ENCODE measurements at places on chromosomes 16 and 17.

DNA sequence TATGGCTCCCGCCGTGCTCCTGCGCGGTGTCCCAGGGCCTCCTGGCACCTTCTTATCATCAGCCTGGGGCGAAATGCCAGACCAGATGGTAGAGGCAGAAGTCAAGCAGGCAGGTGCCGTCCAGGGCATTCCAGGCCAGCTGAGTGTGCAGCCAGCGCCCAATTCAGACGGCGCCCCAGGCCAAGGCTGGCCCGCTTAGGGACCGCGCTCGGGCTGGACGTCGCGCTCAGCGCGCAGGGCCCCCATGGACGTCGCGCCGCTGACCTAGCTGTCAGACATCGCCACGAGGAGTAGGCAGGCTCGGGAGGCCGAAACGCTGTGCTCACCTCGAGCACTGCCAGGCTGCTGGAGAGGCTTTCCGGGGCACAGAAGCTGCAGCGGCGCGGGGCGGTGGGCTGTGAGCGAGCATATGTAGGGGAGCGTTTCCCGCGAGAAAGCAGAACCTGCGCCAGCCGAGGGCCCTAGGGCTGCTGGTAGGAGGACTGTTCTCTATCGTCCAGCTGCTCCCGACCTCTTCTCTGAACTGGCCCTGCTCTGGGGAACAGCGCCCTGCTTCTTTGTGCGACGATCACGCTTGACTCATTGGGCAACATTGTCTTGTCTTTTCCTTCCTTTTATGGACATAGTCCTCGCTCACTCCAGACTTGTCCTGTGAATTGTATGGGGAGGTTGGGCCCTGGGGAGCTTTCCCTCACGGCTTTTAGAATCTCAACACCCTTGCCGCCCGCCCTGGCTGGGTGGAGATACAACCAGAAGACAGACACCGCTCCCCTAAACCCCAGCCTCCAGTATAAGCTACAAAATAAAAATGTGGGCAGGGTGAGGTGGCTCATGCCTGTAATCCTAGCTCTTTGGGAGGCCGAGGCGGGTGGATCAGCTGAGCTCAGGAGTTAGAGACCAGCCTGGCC lies 8.4 kb upstream of the CA4 start:
- no peak for DNase-seq

- peak; percentile 17 for DNase-seq
Measured at GRCh38 chr17:48472411-48473281, 42.6 kb upstream of the SKAP1 start.

DNA sequence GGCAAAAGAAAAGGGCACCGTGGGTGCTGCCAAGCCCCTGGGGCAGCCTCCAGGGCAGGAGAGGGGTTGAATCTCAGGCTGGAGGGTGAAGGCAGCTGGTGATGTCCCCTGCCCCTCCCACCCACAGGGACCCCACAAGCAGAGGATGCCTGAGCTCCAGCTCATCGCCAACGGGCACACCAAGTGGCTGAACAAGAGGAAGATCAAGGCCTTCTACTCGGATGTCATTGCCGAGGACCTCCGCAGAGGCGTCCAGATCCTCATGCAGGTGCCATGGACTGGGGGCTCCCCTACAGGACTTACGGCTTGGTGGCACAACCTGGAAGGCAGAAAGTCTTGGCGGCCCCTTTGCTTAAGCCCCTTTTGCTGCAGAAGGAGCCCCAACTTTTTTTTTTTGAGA lies 21.8 kb downstream of the SLC12A3 start:
- DNase-seq, result no peak

- no peak for DNase-seq
Measured at GRCh38 chr17:48162946-48163506, 55.5 kb downstream of the SNX11 start.

- no peak for DNase-seq
Measured at GRCh38 chr17:82244413-82245133, 15.7 kb downstream of the SLC16A3 start.

DNA sequence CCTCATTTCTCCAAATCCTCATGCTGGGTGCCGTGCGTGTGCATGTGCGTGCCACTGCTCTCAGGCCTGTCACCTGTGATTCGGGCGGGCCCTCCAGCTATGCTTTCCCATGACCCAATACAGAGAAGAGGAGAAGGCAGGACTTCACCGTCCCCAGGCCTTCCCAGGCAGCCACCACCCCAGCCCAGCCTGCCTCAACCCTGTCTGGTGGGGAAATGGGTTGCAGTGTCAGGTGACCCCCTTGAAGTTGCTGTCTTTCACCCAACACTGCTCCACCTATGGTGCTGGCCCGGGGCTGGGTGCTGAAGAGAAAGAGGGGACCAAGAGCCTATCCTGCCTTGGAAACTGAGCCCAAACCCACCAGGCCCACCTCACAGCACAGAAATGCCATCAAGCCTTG lies 94.7 kb downstream of the GOSR1 start:
- no peak for DNase-seq

DNA sequence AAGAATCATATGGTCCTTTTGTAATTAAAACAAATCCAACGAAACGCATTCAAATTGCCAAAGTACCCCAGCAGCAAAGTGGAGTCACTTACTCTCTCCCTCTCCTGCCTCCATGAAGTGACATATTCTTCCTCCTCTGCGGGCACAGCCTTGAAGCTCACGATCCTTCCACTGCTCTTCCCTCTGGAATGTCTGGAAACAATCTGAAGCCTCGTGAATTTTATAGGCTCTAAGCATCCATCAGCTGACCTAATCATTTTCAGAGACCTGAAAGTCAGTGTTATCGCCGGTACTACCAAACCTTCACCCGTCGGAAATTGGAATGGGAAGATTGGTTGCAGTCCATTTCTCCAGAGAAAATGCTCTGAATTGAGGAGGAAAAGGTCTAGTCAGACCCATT lies 134.5 kb upstream of the FOXF1 start:
- DNase-seq, result no peak

GRCh38 chr16:57475711-57476339 lies 10.5 kb downstream of the DOK4 start:
- DNase-seq, result peak; percentile 73

DNA sequence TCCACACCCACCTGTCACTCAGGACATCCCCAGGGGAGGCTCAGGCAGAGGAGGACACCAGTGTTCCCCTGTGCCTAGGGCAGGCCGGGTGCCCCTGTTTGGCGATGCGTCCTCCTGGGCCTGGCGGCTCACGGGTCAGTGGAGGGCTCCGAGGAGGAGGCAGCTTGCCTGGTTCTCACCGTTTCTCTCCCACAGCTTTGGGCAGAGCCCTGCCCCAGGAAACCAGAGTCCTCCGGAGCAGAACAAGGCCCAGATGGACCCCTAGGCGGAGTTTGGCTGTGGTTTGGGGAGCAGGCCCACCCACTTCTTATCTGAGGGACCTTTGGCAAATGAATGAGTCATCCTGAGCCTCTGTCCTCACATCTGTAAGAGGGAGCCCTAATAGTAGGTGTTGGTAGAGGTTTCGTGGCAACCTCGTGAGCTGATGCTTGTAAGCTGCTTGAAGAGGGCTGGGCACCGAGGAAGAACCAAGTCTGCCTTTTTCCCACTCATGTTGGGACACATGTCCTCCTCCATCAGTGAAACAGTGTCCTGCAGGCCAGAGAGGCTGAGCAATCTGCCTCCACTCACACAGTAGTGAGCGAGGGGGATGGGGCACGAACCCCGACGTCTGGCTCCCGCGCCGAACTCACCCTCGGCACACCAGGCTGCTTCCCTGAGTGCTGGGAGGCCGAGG lies 247.0 kb upstream of the CIBAR2 start:
- DNase-seq, result no peak

DNA sequence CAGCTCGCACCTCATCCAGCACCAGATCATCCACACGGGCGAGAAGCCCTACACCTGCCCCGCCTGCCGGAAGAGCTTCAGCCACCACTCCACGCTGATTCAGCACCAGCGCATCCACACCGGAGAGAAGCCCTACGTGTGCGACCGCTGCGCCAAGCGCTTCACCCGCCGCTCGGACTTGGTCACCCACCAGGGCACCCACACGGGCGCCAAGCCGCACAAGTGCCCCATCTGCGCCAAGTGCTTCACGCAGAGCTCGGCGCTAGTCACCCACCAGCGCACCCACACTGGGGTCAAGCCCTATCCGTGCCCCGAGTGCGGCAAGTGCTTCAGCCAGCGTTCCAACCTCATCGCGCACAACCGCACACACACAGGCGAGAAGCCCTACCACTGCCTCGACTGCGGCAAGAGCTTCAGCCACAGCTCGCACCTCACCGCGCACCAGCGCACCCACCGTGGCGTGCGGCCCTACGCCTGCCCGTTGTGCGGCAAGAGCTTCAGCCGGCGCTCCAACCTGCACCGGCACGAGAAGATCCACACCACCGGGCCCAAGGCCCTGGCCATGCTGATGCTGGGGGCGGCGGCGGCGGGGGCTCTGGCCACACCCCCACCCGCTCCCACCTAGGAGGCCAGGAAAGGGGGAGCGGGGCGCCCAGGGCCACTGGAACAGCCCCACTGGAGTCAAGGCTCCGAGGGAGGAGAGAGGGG lies 7.5 kb downstream of the ZNF205 start:
- DNase-seq, result no peak

GRCh38 chr17:27236717-27237315 lies 57.1 kb upstream of the WSB1 start:
- peak; percentile 78 for DNase-seq

DNA sequence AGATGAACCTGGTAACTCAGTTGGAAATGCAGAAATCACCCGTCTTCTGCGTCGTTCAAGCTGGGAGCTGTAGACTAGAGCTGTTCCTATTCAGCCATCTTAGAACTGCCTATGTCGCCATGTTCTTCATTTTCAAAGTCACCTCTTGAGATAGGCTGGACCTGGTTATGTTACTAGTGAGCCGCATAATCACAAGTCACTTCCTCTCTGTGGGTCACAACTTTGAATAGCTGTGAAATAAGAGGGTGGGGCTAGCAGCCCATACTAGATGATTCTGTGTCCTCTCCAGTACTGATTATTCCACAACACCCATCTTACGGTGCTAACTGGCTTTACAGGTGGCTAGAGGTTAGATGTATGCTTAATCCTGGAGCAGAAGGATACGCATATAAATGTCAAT lies 74.2 kb downstream of the VPS53 start:
- DNase-seq, result no peak

DNA sequence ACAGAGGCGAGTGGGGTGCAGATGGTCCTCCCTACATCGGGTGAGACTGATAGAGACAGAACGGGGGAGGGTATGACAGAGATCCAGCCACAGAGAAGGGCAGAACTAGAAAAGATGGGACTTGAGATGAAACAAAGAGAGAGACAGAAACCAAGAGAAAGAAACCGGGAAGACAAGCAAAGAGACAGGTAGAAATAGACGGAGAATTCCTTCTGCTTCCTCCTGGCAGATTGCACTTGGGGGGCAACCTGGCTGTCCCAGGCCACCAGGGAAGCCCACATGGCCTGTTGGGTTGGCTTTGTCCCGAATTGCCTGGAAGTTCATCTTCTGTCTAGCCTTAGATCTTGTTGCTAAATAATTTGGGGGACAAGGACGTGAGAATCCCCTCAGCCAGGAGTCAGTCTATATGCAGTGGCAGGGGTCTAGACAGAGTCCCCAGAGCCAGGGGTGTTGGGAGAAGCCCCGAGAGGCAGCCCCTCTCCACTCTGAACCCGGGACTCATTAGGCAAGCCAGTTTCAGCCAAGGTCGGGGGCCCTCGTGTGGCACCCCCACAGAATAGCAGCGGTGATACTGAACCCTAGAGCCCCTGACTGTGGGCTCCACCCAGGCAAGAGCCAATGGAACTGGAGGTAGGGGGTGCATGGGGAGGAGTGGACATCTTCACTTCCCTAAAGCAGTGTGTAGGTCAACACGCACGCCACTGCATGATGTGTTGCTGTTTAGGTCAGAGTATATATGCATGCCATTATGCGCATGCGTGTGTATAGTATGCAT lies 627 bp upstream of the TSPOAP1 start:
- DNase-seq, result peak; percentile 66

DNA sequence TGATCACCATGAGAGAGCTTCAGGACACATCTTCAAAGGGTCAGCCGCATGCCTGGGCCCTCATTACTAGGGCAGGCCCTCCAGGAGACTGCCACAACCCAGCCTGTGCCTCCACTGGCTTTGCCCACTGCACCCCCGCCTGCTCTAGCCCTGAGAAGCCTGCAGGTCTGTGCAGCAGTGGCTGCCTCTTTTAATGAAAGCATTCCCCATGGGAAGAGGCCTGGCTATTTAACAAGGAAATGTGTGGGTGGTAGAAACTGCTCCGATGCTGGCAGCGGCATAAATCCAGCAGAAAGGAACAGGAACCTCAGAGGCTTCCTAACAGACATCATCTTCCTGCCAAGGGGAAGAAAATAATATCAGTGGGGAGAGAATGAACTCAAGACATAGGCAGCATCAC lies 375 bp upstream of the KRT32 start:
- DNase-seq, result no peak

DNA sequence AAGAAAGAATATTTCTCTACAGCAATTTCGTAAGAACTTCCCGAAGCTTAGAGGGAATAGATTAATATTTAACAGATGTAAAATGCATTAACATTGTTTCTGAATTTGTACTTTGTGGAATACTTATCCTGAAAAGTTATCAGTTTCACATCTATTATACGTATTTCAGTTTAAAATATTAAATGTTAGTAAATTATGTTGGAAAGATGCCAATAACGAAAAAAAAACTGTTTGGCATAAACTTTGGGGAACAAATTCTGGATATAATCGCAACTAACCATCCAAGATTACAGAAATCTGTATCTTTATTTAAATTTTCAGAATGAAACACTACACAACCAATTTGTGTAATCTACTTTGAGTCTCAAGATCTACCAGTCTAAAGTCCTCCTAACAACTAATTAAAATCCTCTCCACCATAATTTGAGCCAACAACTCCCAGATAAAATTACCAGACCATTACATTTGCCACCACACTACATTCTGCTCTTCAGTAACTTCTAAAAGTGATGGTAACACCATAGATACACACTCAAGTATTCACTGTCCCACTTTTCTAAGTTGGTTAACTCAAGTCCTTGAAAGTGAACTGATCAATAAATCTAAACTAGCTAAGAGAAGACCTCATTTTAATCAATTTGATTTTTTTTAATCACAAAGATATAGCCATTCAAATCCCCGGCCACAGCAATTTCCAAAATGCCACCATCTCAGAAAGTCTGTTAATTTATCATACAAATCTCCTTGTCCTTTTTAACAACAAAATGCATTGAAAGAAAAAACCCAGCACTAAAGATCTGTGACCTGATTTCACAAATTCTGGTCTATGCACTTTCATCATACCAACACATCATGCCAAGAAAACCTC lies 2.0 kb downstream of the SIAH1 start:
- no peak for DNase-seq

DNA sequence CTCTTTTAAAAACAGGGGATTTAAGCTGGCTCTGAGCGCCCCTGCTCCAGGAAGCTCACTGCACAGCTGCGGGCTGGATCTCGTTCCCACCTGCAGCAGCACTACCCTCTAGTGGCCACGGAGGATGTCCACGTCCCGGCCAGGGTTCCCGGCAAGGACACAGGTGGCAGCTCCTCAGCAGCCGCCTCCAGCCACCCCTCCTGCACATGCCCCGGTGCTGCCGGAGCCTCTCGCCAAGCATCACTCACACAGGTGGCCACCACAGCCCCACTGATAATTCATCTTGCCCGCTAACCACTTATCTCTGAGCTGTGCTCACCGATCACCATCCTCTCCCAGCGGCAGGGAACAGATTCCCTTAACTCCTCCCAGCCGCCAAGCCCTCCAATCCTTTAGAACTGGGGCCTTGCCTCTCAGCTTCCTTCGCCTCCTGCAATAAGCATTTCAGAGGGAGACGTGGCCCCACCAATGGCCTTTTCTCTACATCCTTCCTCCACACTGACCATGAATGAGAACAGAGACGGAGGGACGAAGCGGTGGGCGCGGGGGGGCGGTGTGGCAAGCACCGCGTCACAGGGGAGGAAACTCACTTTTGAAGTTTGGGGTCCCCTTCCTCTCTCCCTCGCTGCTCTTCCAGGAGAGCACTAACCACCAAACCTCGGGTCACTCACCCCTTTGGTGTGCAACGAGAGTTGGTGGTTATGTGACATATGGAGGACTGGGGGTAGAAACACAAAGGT lies 222.1 kb downstream of the RBFOX3 start:
- DNase-seq, result no peak

Measured in activated gamma-delta T cell treated with Interleukin-2 at 50 U/mL for 16 hours (primary cell).